Right kidney (tissue), 9 donors: ENCODE measurements at places on chromosomes 13 and 19.

DNA sequence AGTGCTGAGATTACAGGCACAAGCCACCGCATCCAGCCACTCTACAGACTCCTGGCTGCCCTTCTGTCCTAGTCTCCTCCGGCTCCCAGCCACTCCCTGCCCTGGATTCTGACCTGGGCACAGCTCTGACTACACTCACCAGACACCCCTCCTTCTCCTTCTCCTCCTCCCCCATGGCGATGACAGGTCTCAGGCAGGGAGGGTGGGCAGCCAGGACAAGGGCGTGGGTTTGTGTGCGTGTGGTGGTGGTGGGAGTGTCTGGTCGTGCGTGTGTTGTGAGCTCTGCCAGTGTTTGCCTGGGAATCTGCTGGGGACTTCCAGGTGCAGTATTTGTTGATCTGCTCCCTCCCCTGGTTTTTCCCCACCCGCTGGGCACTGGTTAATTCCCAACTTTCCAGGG lies 3.0 kb upstream of the NCCRP1 start:
- DNase-seq, result no peak

DNA sequence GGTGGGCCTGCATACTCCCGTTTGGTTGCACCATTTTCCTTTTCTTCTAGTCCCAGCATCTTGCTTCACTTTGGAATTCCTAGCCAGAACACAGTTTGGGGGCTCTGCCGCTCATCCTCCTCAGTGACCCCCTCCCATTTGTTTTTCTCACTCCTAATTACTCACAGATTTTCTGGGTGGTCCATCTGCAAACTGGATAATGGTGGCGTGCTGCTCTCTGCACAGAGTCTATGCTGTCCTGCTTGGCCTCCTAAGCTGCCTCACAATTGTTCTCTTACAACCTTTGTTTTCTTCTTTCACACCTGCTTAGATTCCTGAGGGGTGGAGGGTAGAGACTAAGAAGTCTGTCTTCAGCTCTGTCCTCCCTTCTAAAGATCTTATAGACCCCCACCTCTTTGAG lies 80.8 kb downstream of the SHISA2 start:
- no peak for DNase-seq

DNA sequence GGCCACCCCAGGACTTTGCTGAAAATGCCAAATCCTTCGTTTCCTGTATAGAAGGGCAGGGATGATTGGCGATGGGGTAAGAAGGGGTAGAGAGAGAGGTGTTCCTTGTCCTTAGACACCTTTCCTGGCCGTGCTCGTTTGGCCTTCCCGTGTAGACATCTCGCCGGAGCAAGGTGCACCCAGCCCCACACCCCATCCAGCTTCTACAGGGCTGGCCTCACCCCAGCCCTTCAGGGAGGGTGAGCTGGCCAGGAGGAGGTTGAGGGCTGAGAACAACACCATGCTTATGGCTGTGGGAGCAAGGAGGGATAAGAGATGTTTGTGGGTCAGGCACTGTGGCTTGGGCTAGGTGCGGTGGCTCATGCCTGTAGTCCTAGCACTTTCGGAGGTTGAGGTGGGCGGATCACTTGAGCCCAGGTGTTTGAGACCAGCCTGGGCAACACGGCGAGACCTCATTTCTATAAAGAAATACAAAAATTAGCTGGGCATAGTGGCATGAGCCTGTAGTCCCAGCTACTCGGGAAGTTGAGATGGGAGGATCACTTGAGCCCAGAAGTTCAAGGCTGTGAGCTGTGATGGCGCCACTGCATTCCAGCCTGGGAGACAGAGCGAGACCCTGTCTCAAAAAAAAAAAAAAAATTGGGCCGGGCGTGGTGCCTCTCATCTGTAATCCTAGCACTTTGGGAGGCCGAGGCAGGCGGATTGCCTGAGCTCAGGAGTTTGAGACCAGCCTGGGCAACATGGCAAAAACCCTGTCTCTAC lies 15.5 kb downstream of the SMARCA4 start:
- no peak for DNase-seq

DNA sequence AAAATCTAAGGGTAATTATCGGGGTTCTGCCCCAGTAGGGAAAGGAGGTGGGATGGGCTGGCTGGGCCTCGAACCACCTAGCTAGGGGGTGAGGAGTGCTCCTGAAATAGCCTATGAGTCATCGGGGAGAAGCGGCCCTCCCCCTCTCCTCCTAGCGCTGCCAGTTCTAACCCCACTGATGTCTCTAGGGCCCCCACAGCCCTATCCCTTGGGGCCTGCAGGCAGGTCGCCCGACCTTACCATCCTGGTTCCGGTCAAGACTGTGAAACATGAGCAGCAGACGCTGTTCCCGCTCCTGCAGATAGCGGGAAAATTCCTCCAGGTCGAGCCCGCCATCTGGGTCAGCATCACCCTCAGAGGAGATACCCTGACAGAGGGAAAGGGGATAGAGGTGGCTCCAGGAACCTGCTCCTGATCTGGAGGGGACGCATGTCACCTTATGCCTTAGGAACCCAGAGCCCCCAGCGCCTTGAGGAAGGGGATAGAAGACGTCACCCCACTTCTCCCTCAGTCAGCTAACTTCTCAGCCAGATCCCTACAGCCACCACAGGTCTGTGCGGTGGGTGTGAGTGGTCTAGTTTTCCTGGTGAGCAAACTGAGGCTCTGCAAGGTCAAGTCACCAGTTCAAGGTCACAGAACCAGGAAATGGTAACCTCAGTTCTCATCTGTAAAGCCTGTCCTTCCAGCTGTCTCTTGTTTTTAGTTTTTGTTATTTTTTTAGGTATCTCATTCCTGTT lies 1.5 kb downstream of the SLC25A23 start:
- no peak for DNase-seq

GRCh38 chr19:55649268-55650125 lies 1.5 kb downstream of the CCDC106 start:
- no peak for DNase-seq

DNA sequence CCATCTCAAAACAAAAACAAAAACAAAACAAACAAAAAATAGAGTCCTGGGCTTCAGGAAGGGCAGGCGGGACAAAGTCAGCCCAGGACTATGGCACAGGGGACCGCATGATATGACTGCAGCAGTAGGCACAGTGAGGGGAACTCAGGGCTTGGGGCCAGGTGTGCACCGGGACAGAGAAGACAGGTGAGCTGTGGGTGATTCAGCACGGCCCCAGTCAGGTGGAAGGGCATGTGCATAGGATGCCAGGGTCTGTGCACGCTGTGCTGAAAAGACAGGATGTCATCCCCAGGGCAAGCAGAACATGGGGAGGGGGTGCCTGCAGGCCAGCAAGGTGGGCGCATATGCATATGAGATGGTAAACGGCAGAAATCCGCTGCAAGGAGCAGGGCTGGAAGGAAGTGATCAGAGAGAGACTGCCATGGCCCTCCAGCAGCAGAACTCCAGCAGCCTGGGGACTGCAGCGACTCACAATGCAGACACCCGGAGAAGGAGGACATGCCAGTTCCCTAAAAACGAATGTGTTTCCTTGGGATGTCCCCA lies 15.0 kb downstream of the EPS15L1 start:
- DNase-seq, result no peak

DNA sequence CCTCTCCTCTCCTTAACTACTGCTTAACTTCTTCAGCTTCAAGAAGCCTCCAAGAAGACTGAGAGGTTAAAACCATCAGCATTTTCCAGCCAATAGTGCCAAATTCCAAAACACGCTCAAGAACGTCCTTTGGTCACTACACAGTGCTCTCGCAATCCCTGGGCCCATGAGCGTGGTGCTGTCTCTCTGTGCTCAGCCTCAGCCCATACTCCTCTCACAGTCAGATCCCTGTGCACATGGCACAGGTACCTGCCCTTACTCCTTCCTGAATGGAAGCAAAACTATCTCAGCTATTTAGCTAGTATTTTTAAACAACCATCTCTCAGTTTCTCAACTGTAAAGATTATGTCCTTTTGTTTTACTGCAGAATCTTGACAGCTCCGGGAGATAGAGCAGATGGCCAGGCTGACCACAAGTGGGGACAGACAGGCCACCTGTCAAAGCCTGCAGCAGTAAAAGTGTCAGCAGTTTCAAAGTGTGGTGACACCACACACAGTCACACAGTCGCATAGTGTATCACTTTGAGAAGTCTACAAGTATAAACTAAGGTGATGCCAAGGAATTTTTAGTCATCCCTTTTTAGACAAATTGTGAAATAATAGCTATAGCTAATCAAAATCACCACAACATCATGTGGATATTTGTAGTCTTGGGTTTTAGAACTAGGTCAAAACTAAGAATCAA lies 35.7 kb downstream of the DZIP1 start:
- DNase-seq, result no peak

DNA sequence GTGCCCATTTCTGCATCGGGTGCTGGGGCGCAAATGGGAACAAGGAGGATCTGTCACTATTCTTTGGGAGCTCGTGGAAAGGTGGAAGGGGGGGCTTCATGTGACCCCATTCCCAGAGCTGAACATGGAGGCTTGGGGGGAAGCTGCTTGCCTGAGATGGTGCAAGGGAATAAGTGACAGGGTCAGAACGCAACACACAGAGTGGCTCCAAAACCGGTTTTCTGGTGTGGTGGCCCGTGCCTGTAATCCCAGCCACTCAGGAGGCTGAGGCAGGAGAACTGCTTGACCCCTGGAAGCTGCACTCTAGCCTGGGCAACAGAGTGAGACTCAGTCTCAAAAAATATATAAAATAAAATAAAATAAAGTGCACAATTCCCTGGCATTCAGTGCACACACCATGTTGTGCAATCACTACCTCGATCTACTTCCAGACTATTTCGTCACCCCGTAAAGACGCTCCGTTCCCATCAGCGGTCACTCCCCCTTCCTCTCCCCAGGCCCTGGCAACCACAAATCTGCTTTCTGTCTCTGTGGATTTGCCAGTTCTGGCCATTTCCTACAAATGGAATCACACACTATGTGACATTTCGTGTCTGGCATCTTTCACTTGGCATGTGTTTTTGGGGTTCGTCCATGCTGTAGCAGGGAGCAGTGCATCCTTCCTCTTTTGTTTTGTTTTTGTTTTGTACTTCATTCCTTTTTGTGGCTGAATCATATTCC lies 18.2 kb upstream of the COMP start:
- no peak for DNase-seq

- peak; percentile 29 for DNase-seq
Measured at GRCh38 chr13:53781941-53782340, 753.3 kb downstream of the OLFM4 start.

GRCh38 chr13:114311908-114312307 lies 2.4 kb upstream of the CHAMP1 start:
- DNase-seq, result no peak
